ENCODE measurements at places on chromosomes 1 and 21.

DNA sequence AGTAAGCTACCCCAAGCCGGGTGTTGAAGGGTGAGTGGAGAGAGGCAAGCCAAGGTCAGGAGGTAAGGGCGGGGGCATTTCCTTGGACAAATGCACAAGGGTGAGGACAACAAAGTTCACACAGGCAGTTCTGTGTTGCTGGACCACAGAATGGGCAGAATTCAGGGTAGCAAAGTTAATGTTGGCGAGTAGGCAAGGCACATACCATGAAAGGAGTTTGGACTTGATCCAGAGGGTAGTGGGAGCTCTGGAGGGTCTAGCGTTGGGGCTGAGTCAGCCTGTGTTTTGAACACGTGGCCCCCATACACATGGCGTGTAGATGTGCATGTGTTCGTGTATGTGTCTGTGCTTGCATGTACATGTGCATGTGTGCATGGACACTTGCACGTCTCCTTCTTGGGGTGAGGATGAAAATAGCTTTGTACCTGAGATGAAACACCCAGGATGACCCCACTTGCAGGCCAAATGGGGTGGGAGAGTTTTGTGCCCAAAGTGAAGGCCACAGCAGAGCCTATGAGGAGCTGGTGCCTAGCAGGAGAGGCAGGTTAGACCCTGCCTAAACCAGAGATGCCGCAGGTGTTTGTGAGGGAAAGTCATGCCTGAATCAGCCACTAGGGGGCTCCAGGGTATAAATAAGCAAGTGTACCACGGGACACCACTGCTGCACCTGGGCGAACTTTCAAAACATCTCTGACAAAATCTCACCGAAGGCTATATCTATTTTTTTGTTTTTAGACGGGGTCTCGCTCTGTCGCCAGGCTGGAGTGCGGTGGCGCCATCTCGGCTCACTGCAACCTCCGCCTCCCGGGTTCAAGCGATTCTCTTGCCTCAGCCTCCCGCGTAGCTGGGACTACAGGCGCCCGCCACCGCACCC, 21.8 kb downstream of the SLC27A3 start:
- DNase-seq, result peak; percentile 80

DNA sequence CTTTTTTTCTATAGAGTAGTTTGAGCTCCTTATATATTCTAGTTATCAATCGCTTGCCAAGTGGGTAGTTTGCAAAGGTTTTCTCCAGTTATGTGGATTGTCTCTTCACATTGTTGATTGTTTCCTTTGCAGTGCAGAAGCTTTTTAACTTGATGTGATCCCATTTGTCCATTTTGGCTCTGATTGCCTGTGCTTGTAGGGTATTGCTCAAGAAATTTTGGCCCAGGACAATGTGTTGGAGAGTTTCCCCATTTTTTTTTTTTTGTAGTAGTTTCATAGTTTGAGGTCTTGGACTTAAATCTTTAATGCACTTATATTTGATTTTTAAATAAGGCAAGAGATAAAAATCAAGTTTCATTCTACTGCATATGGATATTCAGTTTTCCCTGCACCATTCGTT, 774.8 kb upstream of the ADAMTS5 start:
- DNase-seq, result no peak

- DNase-seq, result no peak
Measured at GRCh38 chr1:232292818-232293217, 337.1 kb downstream of the SIPA1L2 start.

- no peak for DNase-seq
Measured at GRCh38 chr1:116340506-116341231, 32.4 kb upstream of the ATP1A1 start.

- no peak for DNase-seq
Measured at GRCh38 chr21:42440187-42440792, 36.6 kb downstream of the UBASH3A start.

GRCh38 chr1:165647517-165647916, 16.5 kb downstream of the MGST3 start:
- DNase-seq, result no peak

DNA sequence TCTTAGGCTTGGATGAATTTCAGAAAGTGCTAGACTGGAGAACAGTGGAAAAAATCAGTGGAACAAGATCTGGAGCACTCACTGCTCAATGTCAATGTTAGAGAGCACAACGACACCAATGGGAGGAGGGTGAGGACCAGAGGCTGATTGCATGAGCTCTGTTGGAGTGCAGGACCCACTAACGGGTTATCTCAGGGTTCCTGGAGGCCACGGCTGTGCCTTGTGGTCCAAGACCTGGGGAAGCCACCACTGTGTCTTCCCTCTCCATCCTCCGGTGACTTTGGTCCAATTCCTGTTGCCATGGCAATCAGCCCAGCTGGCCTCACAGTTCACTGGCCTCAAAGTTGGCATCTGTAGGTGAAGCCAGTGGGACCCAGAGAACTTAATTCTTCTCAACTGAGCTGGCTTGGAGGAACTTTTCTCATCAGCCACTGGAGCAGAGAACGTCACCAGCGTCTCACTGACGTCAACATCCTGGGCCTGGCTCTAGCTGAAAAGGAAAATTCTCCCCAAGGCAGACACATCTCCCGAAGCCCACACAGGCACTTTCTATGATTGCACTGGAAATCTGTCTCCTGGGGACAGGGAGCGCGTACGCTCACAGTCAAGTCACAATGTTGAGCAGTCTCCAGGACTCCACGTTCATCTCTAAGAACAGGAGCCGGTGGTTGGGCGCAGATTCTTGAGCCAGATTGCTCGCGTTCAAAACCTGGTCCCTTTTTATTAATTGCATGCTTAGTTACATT, 21.9 kb upstream of the GPR157 start:
- DNase-seq, result no peak

DNA sequence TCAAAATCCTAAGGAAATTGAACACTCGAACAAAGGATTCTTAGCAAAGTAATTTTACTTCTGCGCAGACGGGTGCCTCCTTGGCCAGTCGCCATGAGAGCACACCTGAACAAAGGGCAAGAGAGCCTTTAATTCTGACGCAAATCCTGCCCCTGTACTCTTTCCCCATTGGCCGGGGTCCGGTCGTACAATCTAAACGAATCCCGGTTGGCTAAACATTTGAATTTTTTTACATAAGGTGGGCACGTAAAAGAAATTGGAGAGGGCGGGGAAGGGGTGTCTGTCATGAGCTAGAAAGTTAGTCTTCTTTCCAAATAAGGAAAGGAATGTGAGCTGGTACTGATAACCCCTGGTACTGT, 8.2 kb upstream of the IL22RA1 start:
- no peak for DNase-seq

DNA sequence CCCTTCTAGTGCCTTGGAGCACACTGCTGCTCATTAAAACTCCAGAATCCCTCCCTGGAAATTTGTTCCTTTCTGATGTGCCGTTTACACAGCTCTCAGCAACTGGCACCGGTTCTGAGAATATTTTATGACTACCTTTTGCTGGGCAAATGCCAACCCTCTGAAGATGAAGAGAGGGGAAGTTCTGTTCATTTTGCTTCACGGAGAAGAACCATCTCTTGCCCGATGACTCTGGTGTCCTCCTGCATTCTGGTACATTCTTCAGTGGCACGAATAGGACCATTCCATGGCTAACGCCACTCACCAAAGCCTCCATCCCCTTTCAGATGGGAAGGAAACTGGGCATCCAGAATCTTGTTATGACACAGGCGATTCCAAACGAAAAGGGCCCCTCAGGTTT, 96.2 kb upstream of the SIM2 start:
- no peak for DNase-seq

DNA sequence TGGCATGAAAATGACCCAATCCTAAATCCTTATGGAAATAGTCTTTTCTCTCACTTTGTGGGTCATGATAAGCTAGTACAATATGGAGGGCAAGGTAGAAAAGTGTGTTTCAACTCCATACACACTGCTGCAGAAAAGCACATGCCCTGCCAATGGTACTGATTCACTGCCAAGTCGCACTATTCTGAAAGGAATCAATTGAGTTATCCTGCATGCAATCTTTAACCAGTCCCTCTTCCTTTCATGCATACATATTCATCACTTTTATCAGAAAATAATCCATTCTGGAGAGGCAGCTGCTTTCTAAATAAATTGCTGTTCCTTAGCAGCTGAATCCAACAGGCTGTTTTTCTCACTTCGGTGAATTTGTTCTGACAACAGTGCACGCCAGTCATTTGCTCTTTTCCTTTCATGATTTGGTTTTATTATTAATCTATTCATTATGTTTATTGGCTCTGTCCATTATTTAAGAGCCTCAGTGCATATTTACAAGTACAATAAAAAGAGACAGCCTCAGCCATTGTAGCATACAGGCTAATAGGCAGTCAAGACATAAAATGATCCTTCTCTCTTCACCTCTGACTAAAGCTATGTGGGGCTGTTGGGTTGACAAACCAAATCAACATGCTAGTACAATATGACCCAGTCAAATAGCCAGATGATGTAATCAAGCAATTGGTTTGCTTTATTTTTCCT, 108.8 kb downstream of the CHD1L start:
- DNase-seq, result no peak

DNA sequence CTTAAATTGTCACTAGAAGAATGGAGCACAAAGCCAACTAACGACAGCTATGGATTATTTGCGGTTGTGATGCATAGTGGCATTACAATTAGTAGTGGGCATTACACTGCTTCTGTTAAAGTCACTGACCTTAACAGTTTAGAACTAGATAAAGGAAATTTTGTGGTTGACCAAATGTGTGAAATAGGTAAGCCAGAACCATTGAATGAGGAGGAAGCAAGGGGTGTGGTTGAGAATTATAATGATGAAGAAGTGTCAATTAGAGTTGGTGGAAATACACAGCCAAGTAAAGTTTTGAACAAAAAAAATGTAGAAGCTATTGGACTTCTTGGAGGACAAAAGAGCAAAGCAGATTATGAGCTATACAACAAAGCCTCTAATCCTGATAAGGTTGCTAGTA, 13.5 kb downstream of the USP1 start:
- DNase-seq, result no peak

DNA sequence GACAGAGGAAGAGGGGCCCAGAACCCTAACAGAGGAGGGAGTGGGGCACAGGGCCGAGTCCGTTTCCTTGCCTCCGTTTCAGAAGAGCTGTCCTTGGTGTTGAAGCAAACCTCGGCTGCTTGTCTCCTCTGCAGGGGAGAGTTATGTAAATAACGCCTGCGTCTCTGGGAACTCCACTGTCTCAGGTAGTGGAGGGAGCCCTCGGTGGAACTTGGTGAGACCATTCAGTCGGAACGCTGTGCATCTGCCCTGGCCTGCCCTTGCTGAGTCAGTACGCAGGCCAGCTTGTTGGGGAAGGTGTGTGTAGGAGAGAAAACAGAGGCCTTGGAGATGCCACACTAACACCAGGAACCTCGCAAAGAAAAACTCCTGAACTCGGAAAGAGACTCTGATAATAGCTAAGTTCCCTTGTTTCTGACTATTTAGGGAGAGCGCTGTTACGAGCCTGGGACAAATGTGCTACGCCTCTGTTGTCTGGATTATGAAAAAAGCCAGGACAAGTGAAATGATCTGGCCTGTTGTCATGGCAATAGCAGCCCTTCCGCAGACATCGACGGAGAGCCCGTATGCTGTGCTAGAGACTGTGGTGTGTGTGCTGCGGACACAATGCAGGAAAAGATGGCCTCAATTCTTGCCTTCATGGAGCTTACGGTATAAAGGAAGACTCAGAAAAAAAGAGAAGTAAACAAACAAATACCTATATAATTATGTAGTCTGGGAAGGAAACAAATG, 94.6 kb upstream of the AKT3 start:
- no peak for DNase-seq

DNA sequence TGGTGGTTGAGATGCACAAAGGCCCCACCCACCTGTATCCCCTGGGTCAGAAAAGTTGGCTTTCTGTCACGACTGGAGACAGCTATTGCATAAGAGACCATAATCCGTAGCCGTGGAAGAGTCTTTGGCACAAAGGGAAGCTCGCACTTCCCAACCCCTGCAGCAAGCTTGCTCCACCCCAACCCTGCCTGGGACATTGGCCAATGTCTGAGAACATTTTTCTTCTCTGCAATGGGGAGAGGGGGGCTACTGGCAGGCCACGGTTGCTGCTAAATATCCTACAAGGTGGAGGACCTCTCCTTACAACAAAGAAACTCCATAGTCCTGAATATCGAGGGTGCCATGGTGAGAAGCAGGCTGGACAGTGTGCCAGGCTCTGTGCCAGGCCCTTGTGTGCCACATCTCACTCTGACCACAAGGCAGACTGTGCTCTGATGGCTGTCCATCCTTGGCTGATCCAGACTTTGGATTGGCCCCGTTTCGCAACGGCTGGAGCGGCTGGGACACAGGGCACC, 104.1 kb downstream of the CSMD2 start:
- DNase-seq, result no peak

GRCh38 chr21:41899426-41900202, 20.5 kb upstream of the PRDM15 start:
- DNase-seq, result no peak

GRCh38 chr1:39258146-39258924, 53.8 kb downstream of the MACF1 start:
- DNase-seq, result peak; percentile 61

- no peak for DNase-seq
Measured at GRCh38 chr1:41613689-41614574, 129.4 kb upstream of the EDN2 start.

DNA sequence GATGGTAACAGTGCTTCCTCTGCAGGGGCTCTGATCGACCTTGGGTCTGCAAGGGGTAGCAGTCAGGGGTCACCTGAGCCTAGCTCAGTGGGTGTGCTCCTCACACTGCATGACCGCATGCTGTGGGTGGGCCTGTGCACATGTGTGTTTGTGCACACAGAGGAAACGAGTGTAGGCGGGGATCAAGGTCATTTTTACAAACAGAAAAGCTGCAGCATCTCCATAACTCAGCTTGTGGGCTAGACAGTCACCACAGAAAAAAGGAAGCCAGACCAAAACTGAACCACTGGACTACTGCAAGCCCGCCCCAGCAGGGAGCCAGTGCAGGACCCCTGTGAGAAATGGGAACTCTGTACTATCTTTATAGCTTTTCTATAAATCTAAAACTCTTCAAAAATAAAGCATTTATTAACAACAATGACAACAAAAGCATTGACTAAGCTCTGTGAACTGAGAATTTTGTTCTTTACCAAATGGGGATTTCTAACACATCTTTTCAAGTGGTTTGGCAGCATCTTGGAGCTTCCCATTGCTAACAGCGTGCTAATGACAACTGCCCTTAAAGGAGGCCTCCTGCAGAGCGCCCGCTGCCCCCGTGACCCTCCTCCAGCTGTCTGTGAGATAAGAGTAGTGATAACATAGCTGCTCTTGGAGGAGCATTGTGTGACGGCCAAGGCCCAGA, 19.9 kb upstream of the NEK2 start:
- no peak for DNase-seq

- no peak for DNase-seq
Measured at GRCh38 chr1:82593561-82593960, 792.8 kb downstream of the ADGRL2 start.

- no peak for DNase-seq
Measured at GRCh38 chr1:189623336-189623735, 854.3 kb downstream of the BRINP3 start.

GRCh38 chr1:78053498-78053897, 7.7 kb downstream of the GIPC2 start:
- DNase-seq, result no peak

GRCh38 chr1:51675177-51675780, 58.4 kb downstream of the OSBPL9 start:
- no peak for DNase-seq
